ENCODE measurements at places on chromosomes 13 and 19.

GRCh38 chr19:3031607-3031867, 2.5 kb upstream of the TLE2 start:
- DNase-seq = no peak

DNA sequence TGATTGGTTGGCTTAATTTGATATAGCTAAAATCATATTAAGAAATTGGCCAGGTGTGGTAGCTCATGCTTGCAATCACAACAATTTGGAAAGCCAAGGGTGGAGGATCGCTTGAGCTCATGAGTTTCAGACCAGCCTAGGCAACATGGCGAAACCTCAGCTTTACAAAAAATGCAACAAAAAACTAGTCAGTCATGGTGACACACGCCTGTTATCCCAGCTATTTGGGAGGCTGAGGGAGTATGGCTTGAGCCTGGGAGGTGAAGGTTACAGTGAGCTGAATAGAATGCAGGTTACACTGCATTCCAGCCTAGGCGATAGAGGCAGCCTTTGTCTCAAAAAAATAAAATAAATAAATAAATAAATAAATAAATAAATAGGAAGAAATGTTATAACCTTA, 1579.6 kb upstream of the SLC10A2 start:
- no peak for DNase-seq

DNA sequence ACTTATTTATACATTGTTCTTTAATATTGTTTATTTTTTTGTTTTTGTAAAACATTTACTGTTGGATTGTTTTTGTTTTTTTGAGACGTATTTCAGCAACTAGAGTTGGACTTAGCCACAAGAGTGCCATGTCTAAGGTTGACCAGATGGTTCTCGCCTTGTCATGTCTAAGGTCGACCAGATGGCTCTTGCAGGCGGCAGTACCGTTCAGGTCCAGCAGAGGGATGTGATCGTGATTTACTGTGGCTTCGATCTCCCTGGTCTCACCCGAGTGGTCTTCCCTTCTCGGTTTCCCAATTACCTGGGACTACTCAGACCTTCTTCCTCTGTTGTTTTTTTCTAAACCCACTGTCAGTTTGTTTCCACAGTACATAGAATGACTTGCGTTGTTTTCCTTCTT, 1438.6 kb downstream of the UQCRFS1 start:
- DNase-seq = no peak

DNA sequence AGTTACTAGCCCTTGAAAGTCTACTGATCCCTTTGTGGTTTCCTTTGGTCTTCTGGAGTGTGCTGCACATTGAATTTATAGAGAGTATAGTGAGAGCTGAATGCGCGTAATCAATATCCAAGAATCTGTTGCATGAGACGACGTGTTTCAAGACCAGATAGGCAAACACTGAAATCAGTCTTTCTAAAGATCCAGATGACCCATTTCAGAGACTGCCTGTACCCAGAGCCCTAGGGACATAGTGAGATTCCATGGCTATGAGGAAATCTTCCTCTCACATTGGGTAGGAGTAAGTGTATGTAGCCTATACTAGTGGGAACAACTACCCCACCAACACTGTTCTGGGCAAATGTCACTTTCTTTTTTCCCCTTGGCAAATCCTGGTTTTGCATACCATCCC, 48.6 kb downstream of the ARHGAP35 start:
- no peak for DNase-seq

- peak; percentile 32 for DNase-seq
These were observed 1.0 kb downstream of the ZNF253 start for GRCh38 chr19:19866611-19867248.

GRCh38 chr13:32840113-32840512, 176.1 kb upstream of the KL start:
- DNase-seq = no peak

DNA sequence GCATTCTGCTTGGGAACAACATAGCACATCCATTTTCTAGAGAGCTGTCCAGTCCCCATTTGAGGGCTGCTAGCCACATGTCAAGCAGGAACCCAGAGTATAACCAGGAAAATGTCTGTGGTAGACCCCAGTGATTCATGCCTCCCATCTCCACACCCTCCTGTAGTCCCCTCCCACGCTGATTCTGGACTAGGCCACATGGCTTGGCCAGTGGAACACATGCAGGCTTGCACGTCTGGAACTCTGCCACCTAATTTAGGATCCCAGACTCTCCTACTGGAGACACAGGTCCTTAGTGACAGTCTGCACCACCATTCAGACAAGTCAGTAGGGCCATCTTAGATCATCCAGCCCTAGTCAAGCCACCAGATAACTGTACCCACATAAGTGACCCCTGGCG, 149.8 kb downstream of the ZIC5 start:
- no peak for DNase-seq

DNA sequence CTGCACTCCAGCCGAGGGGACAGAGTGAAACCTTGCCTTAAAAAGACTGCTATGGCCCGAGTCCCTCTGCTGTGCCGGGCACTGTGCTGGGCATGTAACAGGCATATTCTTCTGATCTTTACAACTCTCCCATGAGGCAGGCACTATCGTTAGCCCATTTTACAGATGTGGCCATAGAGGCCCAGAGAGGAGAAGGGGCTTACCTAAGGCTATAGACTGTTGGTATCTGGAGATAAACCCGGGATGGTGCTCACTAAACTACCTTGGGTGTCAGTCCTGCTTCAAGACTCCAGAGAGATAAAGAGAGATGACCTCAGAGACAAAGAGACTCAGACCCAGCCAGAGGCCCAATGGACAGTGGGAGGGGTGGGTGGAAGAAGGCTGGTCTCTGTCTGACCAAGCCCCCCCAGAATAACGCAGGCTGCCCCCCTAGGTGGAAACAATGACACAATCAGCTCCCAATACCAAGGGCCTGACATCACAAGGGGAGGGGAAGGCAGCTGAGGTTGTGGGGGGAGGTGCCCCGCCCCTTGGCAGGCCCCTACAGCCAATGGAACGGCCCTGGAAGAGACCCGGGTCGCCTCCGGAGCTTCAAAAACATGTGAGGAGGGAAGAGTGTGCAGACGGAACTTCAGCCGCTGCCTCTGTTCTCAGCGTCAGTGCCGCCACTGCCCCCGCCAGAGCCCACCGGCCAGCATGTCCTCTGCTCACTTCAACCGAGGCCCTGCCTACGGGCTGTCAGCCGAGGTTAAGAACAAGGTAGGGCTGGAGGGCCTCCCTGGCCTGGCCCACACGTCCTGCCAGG, at the start of gene CNN1:
Gene CNN1, plus strand, starts transcription at position 620 of the 805 bp plus-strand sequence. Its CDS starts 77 bp downstream, at position 697.
- DNase-seq = no peak

DNA sequence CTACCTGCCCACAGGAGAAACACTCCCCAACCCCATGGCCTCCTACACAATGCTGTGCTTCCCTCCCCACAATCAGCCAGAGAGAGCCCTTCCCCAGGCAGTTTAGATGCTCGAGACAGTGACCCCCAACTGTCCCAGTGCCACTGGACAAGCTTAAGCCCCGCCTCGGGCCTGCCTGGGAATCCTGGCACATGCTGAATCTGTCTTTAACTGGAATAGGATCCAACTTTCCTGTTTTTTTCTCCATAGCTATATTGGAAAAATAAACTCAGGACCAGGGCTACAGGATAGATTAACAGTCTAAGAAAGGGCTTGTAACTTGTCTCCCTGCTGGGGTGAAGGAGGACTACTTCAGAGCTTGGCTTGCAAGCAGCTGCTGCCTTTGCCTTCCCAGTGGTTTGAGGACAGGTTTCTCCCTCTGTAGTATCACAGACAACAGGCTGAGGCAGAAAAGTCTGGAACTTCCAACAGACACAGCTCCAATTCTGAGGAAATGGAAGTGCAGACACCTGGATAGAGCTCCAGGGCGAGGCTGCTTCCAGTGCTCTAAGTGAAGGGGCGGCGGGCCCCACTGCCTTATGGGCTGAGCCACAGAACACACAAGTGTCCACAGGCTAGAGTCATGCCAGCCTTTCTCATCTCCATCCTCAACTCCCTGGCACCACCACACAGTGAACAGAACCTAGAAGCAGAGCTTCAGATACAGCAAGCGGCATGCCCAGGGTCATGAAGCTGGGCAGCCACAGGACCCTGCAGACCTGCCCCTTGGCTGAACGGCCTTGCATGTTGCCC, 228.3 kb downstream of the TUBA3C start:
- no peak for DNase-seq

DNA sequence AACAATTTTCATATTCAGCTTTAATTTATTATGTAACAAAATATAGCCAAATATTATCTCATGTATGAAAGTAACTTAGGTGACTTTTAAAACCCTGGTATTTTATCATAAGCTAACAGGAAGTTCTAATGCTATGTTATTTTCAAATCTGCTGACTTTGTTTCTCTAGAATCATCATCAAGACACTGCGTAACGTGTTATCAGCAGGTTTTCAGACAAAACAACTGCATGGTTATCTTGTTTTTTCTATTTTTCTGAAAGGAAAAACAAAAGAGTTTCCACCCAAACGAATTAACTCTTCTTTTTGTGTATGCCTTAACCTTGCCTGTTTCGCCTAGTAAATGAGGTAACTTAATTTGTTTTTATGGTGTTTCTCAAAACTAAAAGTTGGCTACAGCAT, 156.3 kb downstream of the TBC1D4 start:
- DNase-seq = no peak
